Activated naive CD8-positive, alpha-beta T cell treated with anti-CD3 and anti-CD28 coated beads for 36 hours (primary cell): ENCODE measurements at places on chromosomes 7 and 10. TPM values are rescaled to one million over a fixed set of nuclear protein-coding genes. Genes with fewer than 3 reads are reported as not detected.

The CELF2 gene
- total RNA-seq: 139 TPM

The TRIM74 gene
- not detected for total RNA-seq

The GPR37 gene
- not detected for total RNA-seq

The FGFBP3 gene
- 3.6 TPM for total RNA-seq

The SPDYE1 gene
- not detected for total RNA-seq

DNA sequence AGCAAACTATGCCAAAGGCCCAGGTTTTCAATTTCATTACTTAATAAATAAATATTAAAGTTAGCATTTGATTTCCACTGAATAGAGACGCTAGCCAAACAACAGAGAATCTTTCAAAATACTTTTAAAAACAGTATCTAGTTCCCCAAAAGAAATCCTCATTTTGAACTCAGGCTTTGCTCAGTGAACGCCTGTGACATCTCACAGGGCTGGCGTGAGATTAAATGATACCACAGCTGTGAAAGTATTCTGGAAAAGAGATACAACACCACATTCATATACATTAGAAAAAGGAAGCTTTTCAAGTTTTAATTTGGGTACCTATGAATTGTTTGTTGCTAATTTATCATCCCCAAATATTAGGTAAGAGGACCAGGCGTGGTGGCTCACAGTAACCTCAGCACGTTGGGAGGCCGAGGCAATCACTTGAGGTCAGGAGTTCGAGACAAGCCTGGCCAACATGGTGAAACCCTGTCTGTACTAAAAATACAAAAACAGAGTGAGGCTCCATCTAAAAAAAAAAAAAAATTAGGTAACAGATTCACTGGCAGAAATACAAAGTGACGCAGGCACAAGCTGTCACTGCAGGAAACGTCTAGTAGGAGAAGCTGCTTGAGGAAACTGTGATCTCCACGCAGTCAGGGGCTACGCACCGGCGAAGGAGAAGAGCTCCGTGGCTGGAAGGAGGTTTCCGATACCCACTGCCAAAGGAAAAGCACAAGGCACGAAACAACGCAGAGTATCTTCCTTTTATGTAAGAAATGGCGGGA is 50.0 kb downstream of the AMZ1 start:
- no peak for DNase-seq

GRCh38 chr10:77909749-77910375 is 16.7 kb downstream of the DLG5 start:
- DNase-seq: no peak

- DNase-seq: no peak
Observed at GRCh38 chr10:131113165-131113564, 198.4 kb downstream of the TCERG1L start.

DNA sequence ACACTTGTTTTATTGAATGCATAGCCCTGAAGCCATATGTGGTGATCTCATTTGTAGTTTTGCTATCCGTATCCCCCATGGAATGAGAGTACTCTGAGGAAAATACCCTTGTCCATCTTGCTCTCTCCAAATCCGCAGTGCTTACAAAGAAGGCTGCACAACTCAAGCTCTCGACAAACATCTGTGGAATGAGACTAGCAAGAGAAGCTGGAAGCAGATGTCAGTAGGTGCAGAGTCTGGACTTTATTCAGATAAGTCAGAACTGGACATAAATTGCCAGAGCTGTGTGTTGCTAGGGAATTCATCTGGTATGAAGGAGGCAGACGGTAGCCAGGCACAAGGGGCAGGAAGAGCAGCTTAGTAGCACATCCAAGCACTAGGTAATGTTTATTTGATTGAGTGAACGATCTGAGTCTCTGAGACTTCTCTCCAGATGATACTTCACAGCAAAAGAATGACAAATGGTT is 1046.2 kb downstream of the XPNPEP1 start:
- no peak for DNase-seq

DNA sequence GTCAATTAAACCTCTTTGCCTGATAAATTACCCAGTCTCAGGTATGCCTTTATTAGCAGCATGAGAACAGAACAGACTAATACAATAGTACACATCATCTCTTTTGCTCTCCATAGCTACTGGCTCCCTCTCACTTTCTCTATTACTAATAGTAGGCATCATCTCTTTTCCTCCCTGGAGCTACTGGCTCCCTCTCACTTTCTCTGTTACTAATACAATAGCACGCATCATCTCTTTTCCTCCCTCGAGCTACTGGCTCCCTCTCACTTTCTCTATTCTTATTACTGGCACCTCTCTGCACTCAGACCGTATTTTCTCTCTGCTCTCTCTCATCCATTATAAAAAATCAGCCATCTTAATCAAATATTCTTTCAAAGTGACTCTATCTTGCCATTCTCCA is 37.1 kb downstream of the SLC25A13 start:
- no peak for DNase-seq

- DNase-seq: no peak
Observed at GRCh38 chr7:151707757-151708156, 169.2 kb downstream of the PRKAG2 start.

- peak; percentile 57 for DNase-seq
Observed at GRCh38 chr10:75400771-75401568, 594 bp downstream of the ZNF503 start.

DNA sequence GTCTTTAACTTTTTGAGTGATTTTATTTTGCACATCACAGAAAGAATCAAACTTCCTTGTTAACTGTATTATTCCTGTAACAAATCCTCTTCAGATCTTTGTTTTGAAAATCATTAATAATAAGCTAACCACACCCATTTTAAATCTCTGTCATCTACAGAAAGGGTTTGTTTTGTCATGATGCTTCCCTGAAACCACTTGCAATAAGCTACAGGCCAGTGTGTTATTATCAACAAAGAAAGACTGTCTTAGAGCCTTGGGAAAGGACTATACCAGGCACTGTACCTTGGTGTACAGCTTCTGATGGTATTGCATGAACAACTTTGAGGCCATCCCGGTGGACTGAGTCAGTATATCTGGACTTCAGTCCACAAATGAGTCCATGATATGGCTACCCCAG is 145.3 kb upstream of the FAM3C start:
- no peak for DNase-seq

DNA sequence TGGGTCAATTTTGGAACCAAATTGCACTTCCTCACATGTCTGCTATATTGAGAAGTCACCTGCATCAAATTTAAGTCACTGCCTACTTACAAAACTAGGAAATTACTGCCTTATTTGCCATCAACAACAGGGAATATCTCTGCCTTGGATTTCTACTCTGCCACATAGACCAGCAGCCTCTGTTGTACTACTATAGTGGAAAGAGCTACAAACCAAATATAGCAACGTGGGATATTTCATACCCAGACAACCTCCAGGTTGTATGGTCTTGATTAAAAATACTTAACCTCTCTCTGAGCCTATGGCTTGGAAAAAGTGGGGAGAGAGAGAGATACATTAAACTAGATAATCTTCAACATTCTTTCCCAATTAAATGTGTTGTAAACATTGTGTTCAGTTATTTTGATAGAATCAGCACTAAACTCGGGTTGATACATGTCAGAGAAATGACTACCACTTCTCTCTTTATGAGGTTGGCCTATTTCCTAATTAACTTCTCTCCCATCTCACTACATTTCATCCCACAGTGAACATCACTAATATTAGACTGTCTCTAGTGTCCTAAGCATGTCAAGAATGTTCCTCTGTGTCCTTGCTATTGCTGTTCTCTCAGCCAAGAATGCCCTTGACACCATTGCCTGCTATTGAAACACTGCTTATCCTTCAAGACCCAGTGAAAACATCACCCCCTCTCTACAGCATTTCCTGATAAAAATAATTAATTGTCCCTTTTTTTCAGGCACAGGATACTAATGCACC is 421.2 kb downstream of the IPMK start:
- no peak for DNase-seq

GRCh38 chr10:47370015-47370767 is 13.9 kb downstream of the ZNF488 start:
- no peak for DNase-seq

GRCh38 chr7:158403013-158403821 is 184.4 kb downstream of the PTPRN2 start:
- DNase-seq: no peak

DNA sequence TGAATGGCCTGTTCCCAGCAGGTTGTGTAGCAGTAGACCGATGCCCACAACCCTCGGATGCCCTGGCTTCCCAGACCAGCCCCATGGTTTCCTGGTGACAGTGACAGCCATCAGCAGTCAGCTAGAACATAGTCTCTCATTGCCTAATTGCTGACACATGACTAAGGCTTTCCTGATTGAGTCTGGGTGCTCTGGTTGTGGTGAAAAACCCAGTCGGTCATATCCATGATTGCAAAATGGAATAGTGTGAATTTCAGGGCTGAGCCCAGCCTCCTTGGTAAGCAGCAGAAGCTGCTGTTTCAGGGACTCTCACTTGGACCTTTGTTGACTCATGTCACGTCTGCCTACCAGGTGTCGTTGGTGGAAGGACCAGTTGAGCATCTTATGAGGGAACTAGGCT is 36.6 kb downstream of the POR start:
- DNase-seq: no peak

DNA sequence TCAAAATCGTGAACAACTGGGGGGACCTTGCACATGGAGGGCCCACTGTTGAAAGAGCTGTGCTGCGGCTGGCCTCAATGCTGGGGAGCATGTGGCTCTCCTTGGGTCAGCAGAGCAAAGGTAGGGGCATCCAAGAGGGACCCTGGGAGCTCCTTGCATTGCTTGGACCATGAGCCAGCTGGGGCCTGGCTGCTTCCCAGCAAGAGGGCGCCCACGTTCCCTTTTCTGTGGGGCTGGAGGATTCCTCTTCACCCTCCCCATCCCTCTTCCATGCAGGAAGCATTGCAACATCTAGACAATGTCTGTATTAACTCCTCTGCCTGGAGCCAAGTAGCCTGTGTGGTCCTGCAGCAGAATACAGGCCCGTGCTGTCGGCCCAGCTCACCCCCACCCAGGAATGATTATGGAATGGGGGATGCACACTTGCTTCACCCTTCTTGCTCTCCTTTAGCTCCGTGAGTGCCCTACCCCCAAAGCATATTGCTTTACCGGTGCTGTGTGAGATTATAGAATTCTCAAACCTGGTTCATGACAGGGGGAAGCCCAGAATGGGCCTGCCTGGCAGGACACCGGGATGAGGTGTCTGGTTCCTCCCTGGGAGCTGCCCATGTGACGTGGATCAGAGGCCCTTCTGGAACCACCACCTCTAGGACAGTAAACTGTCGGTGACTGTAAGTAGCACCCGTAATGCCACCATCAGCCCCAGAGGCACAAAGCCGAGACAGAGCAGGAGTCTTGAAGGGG is 61.9 kb downstream of the SYPL1 start:
- no peak for DNase-seq

- no peak for DNase-seq
Observed at GRCh38 chr10:101080933-101081931, 19.4 kb downstream of the KAZALD1 start.

DNA sequence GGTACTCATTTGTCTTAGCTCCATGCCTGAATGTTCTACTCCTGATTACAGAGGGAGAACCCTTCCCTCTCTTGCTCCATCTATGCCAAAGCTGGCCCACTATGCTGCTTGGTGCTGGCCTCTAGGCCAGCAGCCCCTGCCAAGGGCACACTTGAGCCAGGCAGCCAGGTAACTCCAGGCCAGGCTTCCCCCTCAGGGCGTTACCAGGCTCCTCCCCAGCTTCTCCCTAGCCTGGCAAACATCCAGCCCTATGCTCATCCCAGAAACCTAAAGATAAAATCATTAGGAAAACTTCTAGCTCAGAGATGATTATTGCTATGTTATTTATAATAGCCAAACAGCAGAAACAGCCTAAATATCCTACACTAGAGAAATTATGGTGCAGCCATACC is 103.7 kb downstream of the KCNMA1 start:
- DNase-seq: no peak

GRCh38 chr10:96992721-96993120 is 160.6 kb downstream of the LCOR start:
- DNase-seq: no peak
